ENCODE measurements at places on chromosomes 2 and 18. TPM values are rescaled to one million over a fixed set of nuclear protein-coding genes. Genes with fewer than 3 reads are reported as not detected.

DNA sequence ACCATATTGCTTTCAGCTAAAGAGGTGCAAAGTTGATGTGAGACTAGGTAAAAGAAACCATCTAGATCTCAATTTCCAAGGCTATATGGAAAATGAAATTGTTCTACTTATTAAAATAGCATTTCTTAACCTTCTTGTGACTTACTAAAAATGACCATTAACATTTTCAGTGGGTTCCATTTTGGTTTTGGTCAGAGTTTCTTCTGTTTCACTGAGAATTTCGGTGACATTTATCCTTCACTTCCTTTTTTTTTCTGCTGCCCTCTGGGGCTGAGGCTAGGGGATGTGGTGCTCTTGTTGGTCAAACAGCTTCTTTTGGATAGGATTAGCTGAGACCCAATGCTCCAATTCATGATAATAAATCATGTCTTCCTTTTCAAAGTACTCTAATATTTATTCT is 44.3 kb upstream of the REL start:
- DNase-seq: no peak

DNA sequence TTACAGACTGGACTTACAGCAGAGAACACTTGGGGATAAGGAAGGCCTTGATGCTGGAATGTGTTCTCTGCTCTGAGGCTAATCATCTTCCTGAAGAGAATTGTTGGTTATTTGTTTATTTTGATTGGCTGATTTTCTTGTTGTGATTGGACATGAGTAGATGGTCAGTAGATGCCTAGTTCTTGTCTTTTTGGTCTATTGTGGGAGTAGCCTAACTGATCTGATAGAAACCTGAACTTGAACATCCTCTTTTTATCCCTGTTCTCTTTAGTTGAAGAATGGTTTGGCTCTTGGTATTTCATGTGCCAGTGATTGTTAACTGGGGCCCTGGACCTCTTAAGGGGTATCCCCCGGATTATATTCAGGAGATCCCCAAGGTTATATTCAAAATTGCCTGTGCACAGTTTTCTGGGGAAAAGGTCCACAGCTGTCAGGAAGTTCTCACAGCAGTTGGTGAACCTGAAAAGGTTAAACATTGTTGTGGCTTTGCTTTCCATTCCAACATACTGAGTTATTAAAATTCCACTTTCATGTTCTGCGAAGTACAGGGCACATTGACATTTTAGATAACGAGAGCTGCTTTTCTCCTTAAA is 13.6 kb downstream of the TWSG1 start:
- DNase-seq: no peak

Gene PLEKHH2
- 13.6 TPM for total RNA-seq

- no peak for DNase-seq
Measured at GRCh38 chr2:54630858-54631497, 92.5 kb upstream of the EML6 start.

Gene IL37
- total RNA-seq: not detected

Gene INPP5D
- total RNA-seq: 564 TPM

Gene ASB18
- total RNA-seq: not detected

DNA sequence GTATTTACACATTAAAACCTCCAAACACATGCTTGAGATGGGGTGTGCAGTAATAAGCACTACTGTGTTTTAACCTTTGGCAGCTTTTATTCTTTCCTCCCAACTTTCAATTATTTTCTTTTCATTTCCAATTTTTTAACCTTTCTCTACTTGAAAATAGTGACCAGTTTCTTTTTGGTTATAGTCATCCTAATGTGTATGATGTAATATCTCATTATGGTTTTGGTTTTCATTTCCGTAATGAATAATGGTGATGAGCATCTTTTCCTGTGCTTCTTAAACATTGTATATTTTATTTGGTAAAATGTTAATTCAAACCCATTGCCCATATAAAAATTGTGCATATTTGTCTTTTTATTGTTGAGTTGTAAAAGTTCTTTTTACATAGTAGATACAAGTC is 103.5 kb downstream of the BMPR2 start:
- no peak for DNase-seq

Gene SPHKAP
- 2.2 TPM for total RNA-seq

DNA sequence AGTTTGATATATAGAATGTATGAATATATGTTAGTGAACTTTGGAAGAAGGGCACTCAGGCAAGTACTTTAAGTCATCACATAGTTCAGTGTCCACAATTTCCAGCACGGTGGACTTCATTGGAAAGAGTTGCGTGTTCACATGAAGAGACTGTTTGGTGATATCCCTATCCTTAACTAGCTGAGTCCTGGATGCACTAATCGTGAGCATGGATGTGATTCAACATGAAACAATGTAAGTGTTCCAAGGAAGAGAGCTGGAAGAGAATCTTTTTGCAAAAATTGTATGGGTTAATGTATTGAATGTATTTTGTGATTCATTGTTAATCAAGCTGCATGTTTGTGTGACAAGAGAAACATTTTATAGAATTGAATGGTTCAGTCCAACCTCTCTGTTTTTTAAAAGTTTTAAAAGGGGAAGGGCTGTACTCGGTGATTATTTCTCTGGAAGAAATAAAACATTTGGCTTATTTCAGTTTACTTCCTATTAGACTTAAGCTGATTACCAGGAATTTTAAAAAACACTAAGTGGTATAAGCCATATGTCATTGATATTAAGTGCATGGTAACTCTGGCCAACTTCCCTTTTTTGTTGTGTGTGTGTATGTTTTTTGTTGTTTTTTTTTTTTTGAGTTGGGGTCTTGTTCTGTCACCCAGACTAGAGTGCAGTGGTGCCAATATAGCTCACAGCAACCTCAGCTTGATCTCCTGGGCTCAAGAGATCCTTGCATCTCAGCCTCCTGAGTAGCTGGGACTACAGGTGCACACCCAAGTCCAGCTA is 8.6 kb downstream of the XRCC5 start:
- no peak for DNase-seq

Gene ASTL
- not detected for total RNA-seq

DNA sequence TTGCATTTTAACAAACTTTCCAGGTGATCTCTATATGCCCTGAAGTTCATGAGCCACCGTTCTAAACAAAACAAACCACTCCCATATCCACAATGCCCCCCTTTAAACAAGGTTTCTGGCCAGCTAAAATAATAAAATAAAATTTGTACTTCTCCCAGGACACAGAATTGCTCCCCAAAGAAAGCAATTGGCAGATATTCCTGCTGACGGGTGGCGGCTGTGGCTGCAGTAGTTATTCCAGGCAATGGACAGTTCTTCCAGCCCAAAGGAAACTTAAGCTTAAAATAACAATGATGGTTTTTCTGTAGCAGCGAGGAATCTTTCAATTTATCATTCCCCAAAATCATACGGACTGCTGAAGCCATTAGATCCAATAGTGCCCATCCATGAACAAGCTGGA is 260.5 kb upstream of the ZNF521 start:
- no peak for DNase-seq

GRCh38 chr2:190180313-190181122 is 118.0 kb upstream of the MSTN start:
- peak; percentile 57 for DNase-seq

DNA sequence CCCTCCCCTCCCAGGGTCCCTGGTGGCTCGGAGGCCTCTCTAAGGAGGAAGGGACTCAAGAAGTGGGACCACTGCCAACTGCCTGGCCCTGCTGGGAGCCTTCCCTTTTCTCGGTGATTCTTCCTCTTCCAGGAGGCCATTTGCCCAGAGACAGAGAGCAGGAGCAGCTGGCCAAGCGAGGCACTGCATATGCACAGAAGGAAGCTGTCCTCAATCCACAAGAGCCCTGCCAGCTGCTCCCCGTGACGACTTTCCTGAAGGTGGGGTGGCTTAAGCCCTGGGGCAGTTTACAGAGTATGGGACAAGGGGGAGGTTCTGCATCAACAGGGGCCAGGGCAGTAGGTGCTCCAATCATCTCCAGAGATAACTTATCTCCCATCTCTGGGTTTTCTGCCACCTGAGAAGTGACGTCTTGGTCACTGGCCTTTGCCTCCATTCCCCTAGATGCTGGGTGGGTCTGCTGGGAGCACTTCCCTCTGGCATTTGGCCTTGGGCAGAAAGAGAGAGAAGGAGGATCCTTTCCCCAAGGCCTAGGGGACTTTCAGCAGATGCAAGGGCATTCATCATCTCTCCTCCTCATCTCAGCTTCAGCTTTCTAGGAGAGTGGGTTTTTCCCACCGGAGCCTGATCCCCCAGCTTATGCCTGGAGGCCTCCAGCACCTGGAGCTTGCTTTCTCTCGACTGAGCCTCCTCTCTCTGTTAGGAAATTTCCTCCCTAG is 28.5 kb downstream of the CIB4 start:
- no peak for DNase-seq

- no peak for DNase-seq
Measured at GRCh38 chr2:132757002-132757589, 87.1 kb upstream of the LYPD1 start.

Gene RAB31
- total RNA-seq: 50.0 TPM

DNA sequence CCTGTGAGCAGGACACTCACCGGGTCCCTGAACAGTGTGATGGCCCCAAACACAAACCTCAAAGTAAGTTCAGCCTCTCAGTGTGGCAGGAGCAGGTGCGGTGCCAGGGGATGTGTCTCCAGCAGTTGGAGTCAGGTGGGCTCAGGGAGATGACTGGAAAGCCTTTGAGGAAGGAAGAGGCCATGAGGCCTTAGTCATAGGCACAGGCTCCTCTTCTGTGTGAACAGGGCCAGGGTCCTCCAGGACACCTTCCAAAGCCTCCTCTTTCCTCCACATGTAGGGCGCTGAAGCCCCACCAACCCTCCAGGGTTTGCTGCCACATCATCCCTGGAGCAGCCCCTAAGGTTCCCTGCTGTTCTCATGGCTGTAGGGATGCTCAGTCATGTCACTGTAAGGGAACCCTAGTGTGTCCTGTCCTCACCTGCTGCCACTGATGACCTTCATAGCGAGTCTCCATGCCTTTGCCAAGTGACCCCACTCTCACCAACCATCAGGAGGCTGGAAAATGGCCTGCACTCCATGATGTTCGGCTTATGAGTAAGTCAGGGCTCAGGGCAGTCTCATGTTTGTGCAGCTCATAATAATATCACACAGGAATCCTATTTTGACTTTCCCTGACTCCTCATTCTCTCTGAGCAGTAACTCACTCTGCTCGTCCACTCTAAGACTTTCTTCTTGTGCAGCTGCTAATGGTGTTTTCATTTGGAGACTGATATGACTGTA is 1152.9 kb downstream of the RPIA start:
- DNase-seq: no peak

DNA sequence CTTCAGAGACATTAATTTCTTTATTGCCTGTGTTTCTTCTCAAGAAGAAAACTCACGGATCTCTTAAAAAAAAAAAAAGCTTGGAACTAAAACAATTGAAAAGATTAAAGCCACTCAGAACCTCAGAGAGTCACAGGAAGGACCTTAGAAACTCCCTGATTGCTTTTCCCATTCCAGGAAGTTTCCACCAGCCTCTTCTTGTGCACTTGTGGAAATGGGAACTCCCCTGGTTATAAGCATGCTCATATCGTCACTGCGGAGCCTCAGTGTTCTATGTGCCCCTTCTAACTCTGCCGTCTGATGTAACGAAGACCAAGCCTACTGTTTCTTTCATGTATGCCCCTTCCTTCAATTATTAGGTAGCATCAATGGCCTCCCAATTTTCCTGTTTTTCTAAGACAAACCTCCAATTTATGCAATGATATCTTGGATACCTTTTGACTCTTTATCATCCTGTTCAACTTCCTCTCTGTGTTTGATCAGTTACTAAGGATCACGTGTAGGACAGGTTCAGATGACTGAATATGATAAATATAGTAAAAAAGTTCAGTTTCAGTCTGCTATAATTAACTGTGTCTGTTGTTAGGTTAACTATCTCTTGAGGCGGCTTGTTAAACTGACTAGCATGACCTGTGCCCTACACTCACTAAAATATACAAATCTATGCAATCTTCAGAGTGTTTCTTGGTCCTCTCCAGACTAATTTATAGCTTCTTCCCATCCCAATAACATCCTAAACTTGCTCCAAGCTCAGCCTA is 593.7 kb upstream of the CHAC2 start:
- no peak for DNase-seq

GRCh38 chr2:115746151-115746550 is 1303.7 kb downstream of the DPP10 start:
- no peak for DNase-seq

Gene TNP1
- not detected for total RNA-seq

All from stomach (tissue), 19 donors.